IgD-negative memory B cell (primary cell): ENCODE measurements at places on chromosomes 11 and 22. TPM values are rescaled to one million over a fixed set of nuclear protein-coding genes. Genes with fewer than 3 reads are reported as not detected.

Gene SLC29A2
- 3.0 TPM for polyA plus RNA-seq

Gene BAIAP2L2
- not detected for polyA plus RNA-seq

Gene CD3E
- 31.4 TPM for polyA plus RNA-seq

Gene TRIM51
- not detected for polyA plus RNA-seq

Gene PANX3
- not detected for polyA plus RNA-seq

Gene LDHAL6A
- polyA plus RNA-seq: not detected

Gene SLCO2B1
- polyA plus RNA-seq: not detected

Gene GTSE1
- not detected for polyA plus RNA-seq

Gene P2RY6
- polyA plus RNA-seq: not detected

Gene C11orf42
- polyA plus RNA-seq: not detected

Gene APOA1
- not detected for polyA plus RNA-seq

Gene FOLR2
- 16.1 TPM for polyA plus RNA-seq

Gene KDM4E
- polyA plus RNA-seq: not detected

Gene CHADL
- 0.63 TPM for polyA plus RNA-seq

Gene CCDC88B
- polyA plus RNA-seq: 33.0 TPM

Gene RAPSN
- polyA plus RNA-seq: 0.15 TPM

Gene PPFIBP2
- polyA plus RNA-seq: 29.1 TPM

Gene TREH
- not detected for polyA plus RNA-seq

Gene DRD4
- polyA plus RNA-seq: not detected

Gene ROM1
- polyA plus RNA-seq: 0.19 TPM

Gene GRIK4
- polyA plus RNA-seq: not detected

Gene TIMP3
- polyA plus RNA-seq: not detected

Gene HBE1
- polyA plus RNA-seq: not detected

Gene INPP5J
- not detected for polyA plus RNA-seq

Gene MADD
- polyA plus RNA-seq: 17.5 TPM

Gene ALKBH8
- polyA plus RNA-seq: 11.5 TPM

Gene SGSM1
- polyA plus RNA-seq: 0.44 TPM

Gene MMP12
- polyA plus RNA-seq: not detected

Gene ARFGAP3
- 25.5 TPM for polyA plus RNA-seq

Gene LRRC55
- polyA plus RNA-seq: not detected

Gene SRSF8
- polyA plus RNA-seq: 74.4 TPM

Gene CTSW
- 29.2 TPM for polyA plus RNA-seq

Gene OR8J3
- not detected for polyA plus RNA-seq

Gene ZNF280B
- 3.8 TPM for polyA plus RNA-seq

Gene PGA3
- polyA plus RNA-seq: not detected

Gene GAL
- polyA plus RNA-seq: not detected

Gene RHOD
- polyA plus RNA-seq: 0.54 TPM

Gene TEX12
- polyA plus RNA-seq: 0.20 TPM

Gene SPDYC
- polyA plus RNA-seq: not detected

Gene ELF5
- polyA plus RNA-seq: not detected

Gene THRSP
- polyA plus RNA-seq: not detected

Gene CYB561A3
- polyA plus RNA-seq: 594 TPM

Gene MIEF1
- polyA plus RNA-seq: 24.8 TPM

Gene PLAAT4
- polyA plus RNA-seq: 97.1 TPM

Gene C11orf98
- polyA plus RNA-seq: 96.3 TPM

Gene FERMT3
- 149 TPM for polyA plus RNA-seq

Gene RHOG
- polyA plus RNA-seq: 199 TPM

Gene DBX1
- not detected for polyA plus RNA-seq

Gene RPS6KB2
- 65.1 TPM for polyA plus RNA-seq

Gene OR51A2
- not detected for polyA plus RNA-seq

Gene MMP27
- not detected for polyA plus RNA-seq

Gene TBC1D10A
- polyA plus RNA-seq: 44.0 TPM
